ENCODE measurements at places on chromosomes 1 and 21. TPM values are rescaled to one million over a fixed set of nuclear protein-coding genes. Genes with fewer than 3 reads are reported as not detected.
A peak's percentile ranks its signal among the peaks of the same experiment; 100 is the strongest.

GRCh38 chr1:240820816-240821215 lies 208.9 kb upstream of the GREM2 start:
- DNase-seq: no peak

DNA sequence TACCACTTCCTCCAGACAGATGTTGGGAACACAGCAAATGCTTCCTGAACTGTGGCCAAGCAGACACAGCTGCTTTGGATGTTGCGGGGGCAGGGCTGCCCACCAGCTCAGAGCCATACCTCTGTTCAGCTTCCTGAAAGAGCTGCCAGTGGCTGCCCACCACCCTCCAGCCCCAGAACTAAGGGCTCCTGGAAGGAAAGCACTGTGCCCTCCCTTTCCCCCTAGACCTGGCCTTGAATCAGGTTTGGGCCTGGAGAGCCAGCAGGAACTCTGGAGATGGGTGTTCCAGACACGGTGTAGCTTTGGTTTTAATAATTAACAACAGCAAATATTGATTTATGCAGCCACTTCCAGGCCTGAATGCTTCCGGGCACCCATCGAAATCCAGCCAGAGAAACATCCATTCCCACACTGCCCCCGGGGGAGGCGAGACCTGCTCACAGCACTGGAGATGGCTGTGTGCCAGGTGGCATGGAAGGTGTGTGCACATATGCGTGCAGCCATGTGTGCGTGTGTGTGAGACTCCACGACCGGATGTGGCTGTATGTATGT lies 45.7 kb downstream of the RAP1GAP start:
- no peak for DNase-seq

GRCh38 chr1:224368409-224368808 lies 11.7 kb downstream of the CNIH4 start:
- no peak for DNase-seq

GRCh38 chr1:42657201-42657600 lies 1.0 kb upstream of the PPIH start:
- DNase-seq: no peak

DNA sequence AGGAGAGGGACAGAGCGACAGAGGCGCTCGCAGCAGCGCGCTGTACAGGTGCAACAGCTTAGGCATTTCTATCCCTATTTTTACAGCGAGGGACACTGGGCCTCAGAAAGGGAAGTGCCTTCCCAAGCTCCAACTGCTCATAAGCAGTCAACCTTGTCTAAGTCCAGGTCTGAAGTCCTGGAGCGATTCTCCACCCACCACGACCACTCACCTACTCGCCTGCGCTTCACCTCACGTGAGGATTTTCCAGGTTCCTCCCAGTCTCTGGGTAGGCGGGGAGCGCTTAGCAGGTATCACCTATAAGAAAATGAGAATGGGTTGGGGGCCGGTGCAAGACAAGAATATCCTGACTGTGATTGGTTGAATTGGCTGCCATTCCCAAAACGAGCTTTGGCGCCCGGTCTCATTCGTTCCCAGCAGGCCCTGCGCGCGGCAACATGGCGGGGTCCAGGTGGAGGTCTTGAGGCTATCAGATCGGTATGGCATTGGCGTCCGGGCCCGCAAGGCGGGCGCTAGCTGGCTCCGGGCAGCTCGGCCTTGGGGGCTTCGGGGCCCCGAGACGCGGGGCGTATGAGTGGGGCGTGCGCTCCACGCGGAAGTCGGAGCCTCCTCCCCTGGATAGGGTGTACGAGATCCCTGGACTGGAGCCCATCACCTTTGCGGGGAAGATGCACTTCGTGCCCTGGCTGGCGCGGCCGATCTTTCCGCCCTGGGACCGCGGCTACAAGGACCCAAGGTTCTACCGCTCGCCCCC lies at the start of the genes CYB5RL and MRPL37:
TSS of gene CYB5RL (minus strand) at position 266 of the 754 bp plus-strand sequence. CDS start 4,414 bp downstream, outside the sequence.
TSS of gene MRPL37 (plus strand) at position 403 of the 754 bp plus-strand sequence. CDS start at position 480, 77 bp downstream.
- peak; percentile 95 for DNase-seq

DNA sequence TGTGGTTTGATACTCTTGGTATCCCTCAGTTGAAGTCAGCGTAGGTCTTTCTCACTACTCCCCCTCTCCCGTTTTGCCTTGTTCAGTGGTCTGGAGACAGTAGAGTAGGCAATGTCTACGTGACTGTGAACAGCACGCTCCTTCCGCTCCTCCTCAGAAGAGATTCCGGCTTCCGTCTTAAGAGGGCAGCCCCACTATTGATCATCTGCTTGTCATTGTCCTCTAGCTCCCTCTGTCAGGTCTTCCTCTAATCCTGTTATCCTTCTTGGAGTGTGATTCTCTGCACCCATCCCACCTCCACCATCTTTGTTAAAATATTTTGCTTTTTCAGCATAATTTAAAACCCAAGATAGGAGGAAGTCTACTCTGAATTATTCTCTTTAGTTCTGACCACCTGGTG lies 129.9 kb upstream of the KCNK2 start:
- DNase-seq: no peak

DNA sequence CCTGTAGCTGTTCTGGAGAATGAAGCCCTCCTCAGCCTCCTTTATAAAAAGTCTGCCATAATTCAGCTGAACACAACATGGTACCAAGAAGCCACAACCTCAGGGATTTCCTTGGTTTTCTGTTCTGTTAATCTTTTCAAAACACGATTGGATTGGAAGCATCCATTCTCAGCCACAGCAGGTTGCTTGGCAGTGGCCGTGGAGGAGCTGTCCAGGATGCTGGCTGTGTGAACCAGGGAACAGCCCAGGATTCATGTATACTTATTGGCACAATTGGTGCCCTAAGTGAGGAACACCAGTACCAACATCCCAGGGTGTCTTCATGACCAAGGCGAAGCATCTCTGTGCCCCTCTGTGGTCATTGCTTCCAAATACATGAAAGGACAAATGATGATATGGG lies 393.5 kb downstream of the CAMTA1 start:
- DNase-seq: no peak

RNU11 gene
- total RNA-seq: not detected

KRTAP12-1 gene
- total RNA-seq: not detected

CYP4A11 gene
- total RNA-seq: not detected

CLDN17 gene
- total RNA-seq: not detected

CA6 gene
- not detected for total RNA-seq
